ENCODE measurements at places on chromosomes 4 and X. TPM values are rescaled to one million over a fixed set of nuclear protein-coding genes. Genes with fewer than 3 reads are reported as not detected.

- no peak for DNase-seq
Measured at GRCh38 chr4:176241703-176242102, 27.3 kb downstream of the ASB5 start.

DNA sequence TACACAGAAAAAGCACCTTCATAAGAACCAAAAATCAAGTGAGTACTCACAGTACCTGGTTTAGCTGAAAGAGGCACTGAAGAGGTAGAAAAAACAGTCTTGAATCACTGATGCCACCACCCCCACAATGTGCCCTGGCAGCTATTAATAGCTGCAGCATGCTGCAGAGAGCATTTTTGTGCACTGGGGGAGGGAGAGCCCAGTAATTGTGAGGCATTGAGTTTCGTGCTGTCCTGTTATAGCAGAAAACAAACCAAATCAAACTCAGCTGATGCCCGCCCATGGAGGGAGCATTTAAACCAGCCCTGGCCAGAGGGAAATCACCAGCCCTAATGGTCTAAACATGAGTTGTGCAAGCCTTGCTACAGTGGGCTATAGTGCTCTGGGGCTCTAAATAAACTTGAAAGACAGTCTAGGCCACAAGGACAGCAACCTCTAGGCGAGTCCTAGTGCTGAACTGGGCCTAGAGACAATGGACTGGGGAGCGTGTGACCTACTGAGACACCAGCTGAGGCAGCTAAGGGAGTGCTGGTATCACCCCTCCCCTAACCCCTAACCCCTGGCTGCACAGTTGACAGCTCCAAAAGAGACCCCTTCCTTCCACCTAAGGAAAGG is 106.3 kb upstream of the TMLHE start:
- DNase-seq = no peak

GRCh38 chr4:56681158-56681852 is at the start of gene HOPX:
HOPX (minus strand) TSS chr4:56681296; CDS start chr4:56657816, 23,480 bp downstream.
- peak; percentile 78 for DNase-seq

DNA sequence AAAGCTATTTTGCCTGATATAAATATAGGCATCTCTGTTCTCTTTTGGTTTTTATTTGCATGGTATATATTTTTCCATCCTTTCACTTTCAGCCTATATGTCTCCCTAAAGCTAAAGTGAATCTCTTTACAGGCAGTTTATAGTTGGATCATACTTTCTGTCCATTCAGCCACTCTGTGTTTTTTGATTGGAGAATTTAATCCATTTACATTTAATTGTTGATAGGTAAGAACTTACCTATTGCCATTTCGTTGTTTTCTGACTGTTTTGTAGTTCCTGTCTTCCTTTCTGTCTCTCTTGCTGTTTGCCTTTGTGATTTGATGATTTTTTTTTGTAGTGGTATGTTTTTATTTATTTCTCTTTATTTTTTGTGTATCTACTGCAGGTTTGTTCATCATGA is 155.9 kb upstream of the ANXA3 start:
- DNase-seq = no peak

GRCh38 chr4:165766976-165767375 is 106.1 kb upstream of the TLL1 start:
- no peak for DNase-seq

DNA sequence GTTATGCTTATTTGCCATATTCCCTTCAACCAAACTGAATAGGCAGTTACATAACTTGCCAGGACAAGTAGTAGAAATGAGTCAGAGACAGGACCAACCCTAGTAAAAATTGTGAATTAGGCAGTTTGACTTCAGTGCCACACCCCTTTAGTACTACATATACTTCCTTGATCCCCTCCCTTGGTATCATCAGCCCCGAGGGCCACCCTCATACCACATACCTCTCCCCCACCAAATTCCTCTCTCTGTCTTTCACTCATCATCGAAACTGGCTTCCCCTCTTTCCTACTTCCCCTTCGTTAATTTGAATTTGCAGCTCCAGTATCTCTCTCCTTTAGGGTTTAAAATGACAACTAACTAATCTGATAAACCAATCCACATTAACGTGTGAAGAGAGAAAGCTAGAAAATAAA is 7.9 kb upstream of the PTPN13 start:
- DNase-seq = no peak

DNA sequence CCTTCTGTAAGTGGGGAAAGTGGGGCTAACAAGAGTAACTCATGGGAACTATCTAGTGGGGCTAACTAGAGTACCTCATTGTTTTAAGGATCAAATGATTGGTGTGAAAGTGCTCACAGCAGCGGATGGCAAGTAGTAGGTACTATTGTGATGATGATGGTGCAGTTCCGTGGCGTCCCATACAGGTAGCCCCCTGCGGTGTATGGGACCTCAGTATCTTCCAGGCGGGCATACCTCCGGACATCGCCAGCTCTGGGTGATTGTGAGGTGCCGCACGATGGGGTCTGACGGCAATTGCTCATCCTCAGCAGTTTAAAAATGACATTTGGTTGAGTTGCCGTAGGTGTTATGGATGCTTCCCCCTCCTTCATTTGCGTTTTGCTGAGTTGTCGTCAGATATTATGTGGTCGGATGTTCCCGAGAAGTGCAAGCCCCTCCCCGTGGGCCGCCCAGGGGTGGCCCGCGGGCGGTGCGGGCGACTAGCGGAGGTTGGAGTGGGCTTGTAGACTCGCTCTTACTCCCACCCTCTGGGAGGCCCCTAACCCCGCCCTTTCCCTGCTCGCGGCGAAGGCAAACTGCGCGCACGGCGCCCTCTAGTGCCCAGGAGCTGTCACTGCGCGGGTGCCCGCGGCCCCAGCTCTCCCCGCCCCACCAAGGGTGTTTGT is 18.3 kb upstream of the GPR101 start:
- peak; percentile 49 for DNase-seq

GRCh38 chrX:103793545-103793940 is 16.9 kb downstream of the PLP1 start:
- no peak for DNase-seq

GRCh38 chr4:158492391-158492790 is 29.3 kb upstream of the RXFP1 start:
- DNase-seq = no peak

REPS2 gene
- 24.3 TPM for total RNA-seq

XKRX gene
- 0.96 TPM for total RNA-seq

VEGFC gene
- total RNA-seq = 13.7 TPM
